ENCODE measurements at places on chromosomes 3 and 15.

GRCh38 chr3:2897821-2898220, 212.4 kb downstream of the IL5RA start:
- DNase-seq, result no peak

GRCh38 chr3:150783920-150784746, 21.2 kb upstream of the SIAH2 start:
- DNase-seq, result no peak

DNA sequence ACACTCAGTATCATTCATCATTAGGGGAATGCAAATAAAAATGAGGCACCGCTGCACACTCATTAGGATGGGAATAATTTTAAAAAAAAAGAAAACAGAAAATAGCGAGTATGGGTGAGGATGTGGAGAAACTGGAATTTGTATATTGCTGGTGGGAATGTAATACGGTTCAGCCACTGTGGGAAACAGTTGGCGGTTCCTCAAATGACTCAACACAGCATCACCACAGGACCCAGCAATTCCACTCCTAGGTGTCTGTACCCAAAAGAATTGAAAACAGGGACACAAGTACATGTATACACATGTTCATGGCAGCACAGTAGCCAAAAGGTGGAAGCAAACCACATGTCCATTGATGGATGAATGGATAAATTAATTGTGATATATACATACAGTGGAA, 35.2 kb upstream of the RFTN1 start:
- no peak for DNase-seq

DNA sequence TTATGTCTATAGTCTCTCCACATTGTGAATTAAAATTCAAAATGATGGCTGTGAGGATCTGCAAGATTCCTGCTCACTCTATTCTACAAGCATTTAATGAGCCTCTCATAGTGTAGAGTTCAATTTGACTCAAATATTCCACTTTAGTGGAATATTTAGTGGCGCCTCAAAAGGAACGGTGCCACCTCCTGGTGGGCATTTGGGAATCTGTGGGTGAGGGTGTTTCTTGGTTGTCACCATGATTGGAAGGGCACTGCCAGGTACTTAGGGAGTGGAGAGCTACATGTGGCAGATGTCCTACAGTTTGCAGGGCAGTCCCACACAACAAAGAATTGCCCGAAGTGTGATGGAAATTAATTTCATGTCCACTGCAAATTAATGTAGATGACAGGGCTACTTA, 21.5 kb upstream of the KCNMB3 start:
- DNase-seq, result no peak

GRCh38 chr3:143139762-143140161, 20.2 kb downstream of the CHST2 start:
- DNase-seq, result no peak

DNA sequence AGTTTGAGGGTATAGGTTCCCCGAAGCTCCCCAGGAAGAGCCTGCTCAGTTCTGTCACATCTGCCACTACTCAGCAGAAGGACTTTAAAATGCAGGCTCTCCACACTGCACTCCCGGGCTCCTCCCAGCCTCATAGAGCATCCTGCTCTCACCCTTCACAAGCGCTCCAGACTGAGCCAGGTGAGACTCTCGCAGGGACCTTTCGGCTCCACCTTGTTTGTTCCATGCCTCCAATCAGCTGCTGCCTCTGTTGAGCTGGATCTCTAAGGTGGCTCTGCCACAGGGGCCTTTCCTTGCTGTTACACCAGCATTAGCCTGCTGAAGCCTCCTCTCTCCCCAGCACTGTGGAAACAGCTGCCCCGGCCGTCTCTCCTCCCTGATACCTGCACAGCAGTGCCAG, 56.1 kb downstream of the SLCO3A1 start:
- no peak for DNase-seq

- no peak for DNase-seq
Measured at GRCh38 chr15:40618906-40619305, 24.9 kb downstream of the KNL1 start.

- no peak for DNase-seq
Measured at GRCh38 chr15:49847423-49848281, 226.8 kb downstream of the DTWD1 start.

GRCh38 chr15:60513676-60514075, 34.7 kb upstream of the ICE2 start:
- no peak for DNase-seq

DNA sequence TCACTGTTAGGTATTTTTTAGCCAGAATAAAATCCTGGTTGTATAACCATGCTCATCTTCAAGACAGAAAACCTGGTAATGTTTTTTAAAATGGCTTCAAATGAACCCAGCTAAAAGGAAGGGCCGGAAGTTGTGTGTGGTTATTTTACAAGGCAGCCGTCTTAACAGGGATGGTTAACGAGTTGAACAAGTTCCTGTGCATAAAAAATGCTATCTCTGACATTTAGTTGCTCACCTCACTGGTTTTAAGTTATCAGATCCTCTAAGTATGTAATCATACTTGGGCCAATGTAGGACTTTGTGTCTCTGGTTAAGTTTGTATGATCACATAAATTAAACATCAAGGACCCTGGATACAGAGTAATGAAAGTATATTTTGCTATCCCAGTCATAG, 2.1 kb downstream of the ATP11B start:
- DNase-seq, result no peak
